AG09319 (cell line): ENCODE measurements at places on chromosomes 6 and 20.

- DNase-seq: no peak
Measured at GRCh38 chr20:24504331-24505285, 35.2 kb downstream of the SYNDIG1 start.

GRCh38 chr6:130505808-130506598 lies 140.2 kb downstream of the TMEM200A start:
- DNase-seq: no peak

DNA sequence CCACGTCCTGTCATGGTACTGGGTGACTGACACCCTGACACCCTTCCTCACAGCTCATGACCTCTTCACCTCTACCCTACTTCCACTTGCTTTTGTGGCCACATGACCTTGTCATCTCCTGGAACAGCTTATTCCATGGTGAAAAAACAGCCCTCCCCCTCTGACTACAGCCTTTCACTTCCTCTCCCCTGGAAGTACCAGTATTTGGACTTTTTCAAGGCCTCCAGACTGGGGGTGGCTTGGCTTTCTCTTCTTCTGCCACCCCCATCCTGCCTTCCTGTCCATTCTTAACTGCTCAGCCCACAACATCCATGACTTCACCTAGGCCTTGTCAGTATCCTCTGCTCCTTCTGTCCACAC lies 168.4 kb downstream of the CARMIL1 start:
- no peak for DNase-seq

DNA sequence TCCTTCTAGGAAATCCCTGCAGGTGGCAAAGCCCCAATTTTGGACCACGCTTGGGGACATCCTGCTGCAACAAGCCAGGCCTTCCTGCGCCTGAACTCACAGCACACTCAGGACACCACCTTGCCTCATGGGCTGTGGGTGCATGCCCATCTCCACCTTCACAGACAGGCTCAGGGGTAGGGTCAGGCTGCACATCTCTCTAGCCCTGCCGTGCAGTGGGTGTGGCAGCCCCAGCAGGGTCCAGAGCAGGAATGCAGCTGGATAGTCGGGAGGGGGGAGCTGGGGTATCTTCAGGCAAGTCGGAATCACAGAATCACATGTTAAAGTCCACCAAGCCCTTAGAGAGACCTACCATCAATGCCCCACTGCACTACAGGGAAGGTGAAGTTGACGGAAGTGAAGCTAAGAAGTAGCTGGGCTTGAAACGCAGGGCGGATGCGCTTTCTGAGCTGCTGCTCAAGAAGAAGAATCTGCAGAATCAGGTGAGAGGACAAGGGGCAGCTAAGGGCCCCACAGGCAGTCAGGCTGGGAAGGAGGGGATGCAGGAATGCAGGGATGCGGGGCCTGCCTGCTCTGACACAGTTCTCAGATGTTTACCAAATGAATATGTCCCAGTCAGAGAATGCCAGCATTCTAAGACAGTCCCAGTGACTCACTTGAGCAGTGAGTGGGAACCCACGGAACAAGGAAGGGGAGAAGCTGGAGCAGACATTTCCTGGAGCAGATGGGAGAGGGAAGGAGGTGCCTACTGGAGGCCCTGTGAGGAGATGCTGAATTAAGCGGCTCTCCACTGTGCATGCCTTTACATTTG lies 11.3 kb downstream of the SERPINB6 start:
- no peak for DNase-seq

DNA sequence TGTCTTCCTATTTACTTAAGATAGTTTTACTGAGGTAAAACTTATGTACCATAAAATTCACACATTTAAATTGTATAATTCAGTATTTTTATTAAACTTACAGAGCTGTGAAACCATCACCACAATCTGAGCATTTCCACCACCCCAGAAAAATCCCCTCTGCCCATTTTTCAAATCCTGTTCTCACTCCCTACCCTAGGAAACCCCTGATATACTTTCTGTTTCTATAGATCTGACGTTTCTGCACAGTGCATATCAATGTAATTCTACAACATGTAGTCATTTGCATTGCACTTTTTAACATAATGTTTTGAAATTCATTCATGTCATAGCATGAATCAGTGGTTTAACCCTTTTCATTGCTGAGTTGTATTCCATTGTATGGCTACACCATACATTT lies 96.7 kb upstream of the OPRM1 start:
- no peak for DNase-seq
